ENCODE measurements at places on chromosomes 1 and 21. TPM values are rescaled to one million over a fixed set of nuclear protein-coding genes. Genes with fewer than 3 reads are reported as not detected.

NBPF6 gene
- total RNA-seq = 0.20 TPM

INAVA gene
- total RNA-seq = 0.39 TPM

F3 gene
- 0.23 TPM for total RNA-seq

GRCh38 chr1:215667761-215668160, 100.7 kb downstream of the KCTD3 start:
- DNase-seq = no peak

CFHR1 gene
- not detected for total RNA-seq

DNA sequence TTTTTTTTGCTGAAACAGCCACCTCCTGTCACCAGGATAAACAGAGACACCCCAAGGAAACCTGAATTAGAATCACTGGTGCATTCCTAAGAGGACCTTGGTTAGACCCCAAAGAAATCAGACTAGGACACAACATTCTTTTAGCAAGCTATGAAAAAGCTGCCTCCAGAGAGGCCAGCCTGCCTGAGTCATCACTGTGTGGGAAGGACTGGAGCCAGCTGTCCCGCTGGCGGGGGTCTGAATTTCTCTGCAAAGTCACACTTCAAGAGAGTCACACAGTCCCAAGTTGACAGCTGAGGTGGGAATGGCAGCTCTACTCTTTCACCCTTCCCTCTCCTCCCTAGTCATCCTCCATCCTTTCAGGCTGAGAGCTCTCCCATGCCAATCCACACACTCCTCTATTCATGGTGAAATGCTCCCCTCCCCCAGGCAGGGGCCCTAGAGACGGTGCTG, 405.0 kb upstream of the POU3F1 start:
- DNase-seq = no peak

NBPF10 gene
- total RNA-seq = 3.8 TPM

SNX7 gene
- 2.1 TPM for total RNA-seq

DNA sequence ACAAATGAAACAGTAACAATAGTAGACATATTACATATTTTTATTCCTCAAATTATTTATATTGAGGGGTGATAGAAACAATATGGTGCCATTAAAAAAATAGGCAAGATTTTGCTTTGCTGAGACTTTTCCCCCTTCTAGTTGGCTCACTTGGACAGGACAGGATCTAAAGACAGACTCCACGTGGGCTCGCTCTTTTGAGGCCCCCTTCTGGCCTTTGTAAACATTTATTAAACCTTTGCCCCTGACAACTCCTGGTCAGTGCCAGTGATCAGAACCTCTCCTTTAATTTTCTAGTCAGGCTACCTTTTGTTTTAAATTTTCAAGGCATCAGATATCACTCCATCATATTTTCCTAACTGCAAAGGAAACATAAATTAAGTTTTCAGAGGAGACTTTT, 49.7 kb upstream of the IFI44L start:
- no peak for DNase-seq

PSRC1 gene
- total RNA-seq = 1.2 TPM

PTGER3 gene
- total RNA-seq = 0.86 TPM

GRCh38 chr1:19743793-19744192, 55.9 kb downstream of the TMCO4 start:
- no peak for DNase-seq

DNA sequence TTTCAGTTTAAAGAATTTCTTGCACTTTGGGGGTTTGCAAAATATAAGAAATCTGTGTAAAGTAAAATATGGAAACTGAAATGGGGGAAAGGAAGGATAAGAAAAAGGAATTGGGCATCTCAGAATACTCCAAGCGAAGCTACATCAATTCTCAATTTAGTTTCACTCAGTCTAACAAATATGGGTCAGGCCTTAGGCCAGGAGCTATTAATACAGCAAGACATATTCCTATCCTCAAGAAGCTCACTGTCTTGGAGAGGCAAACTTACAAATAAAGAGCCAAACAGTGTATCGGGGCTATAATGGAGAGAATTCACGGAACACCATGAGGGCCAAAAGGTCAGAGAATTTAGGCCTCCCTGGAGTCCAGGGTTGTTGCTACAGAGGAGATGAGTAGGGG, 43.0 kb upstream of the CCDC190 start:
- no peak for DNase-seq

PDC gene
- not detected for total RNA-seq

Data from T-helper 17 cell (primary cell).